ENCODE measurements at places on chromosomes 1 and 21.

GRCh38 chr1:202365092-202365815 is 16.8 kb downstream of the PPP1R12B start:
- no peak for DNase-seq

- no peak for DNase-seq
Observed at GRCh38 chr21:29557200-29557599, 258.5 kb downstream of the BACH1 start.

GRCh38 chr1:184283999-184284398 is 102.8 kb upstream of the C1orf21 start:
- no peak for DNase-seq

GRCh38 chr1:234970401-234970730 is 158.3 kb downstream of the TOMM20 start:
- no peak for DNase-seq

- DNase-seq: no peak
Observed at GRCh38 chr1:47919113-47919833, 77.9 kb downstream of the TRABD2B start.

- no peak for DNase-seq
Observed at GRCh38 chr21:38830671-38831525, 25.2 kb downstream of the ETS2 start.

DNA sequence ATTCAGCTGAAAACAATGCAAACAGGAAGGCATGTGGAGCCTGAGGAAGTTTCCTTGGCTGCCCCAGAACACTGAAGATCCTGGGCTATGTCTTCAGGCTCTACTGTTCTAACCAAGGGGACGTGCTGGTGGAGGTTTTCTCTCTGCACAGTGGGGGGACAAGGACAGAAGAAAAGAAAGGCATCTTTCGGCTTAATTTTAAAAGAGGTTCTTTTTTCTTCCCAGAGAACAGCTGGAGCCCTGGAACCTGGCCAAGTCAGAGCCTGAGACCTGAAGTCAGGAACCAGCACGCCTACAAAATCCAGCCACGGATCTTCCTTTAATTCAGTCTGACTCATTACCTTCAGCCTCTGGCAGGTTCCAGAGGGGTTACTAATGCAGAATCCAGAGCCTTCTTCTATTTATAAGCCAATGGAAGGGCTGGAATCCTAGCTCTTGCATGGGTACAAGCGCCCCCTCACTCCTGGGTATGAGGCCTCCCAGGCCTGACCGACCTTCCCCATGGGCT is 19.8 kb downstream of the CTNNBIP1 start:
- no peak for DNase-seq

- DNase-seq: no peak
Observed at GRCh38 chr1:162560303-162561036, 1.1 kb upstream of the UAP1 start.

- no peak for DNase-seq
Observed at GRCh38 chr1:33420870-33421775, 9.8 kb downstream of the PHC2 start.

GRCh38 chr1:190759807-190760206 is 282.1 kb upstream of the BRINP3 start:
- DNase-seq: no peak

- DNase-seq: no peak
Observed at GRCh38 chr1:12067900-12068821, 5.1 kb downstream of the TNFRSF8 start.

DNA sequence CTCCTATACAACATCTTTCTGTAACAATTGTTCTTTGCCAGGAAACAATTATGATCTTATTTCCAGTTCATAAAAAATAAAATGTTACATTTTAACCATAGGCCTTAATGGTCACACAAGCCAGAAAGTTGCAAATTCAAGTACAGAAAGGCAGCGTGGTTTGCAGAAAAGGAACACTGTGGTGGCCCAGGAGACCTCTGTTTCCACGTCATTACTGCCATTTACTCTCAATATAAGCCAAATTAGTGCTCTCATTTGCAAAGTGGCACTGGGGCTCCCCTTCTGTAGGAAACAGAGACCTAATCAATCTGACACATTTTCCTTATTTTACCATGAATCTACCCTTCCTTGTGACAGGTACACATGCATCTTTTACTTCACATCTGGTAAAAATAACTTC is 79.3 kb upstream of the TLR5 start:
- DNase-seq: no peak

- no peak for DNase-seq
Observed at GRCh38 chr21:43988506-43989230, 23.4 kb upstream of the TRAPPC10 start.

DNA sequence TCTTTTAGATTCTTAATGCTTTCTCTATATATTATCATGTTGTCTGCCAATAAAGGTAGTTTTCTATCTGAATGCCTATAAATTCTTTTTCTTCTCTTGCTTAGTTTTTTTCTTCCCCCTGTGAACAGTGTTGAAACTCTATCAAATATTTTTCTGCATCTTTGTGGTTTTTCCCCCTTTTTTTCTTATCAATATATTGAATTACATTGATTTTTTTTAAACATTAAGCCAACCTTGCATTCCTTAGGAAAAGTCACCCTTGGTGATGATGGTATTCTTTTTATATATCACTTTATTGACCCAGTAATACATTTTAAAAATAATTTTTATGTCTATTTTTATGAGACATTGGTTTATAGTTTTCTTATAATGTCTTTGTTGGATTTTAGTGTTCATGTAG is 131.7 kb downstream of the RABGAP1L start:
- DNase-seq: no peak

GRCh38 chr1:204477036-204477740 is 17.4 kb downstream of the PIK3C2B start:
- DNase-seq: no peak

DNA sequence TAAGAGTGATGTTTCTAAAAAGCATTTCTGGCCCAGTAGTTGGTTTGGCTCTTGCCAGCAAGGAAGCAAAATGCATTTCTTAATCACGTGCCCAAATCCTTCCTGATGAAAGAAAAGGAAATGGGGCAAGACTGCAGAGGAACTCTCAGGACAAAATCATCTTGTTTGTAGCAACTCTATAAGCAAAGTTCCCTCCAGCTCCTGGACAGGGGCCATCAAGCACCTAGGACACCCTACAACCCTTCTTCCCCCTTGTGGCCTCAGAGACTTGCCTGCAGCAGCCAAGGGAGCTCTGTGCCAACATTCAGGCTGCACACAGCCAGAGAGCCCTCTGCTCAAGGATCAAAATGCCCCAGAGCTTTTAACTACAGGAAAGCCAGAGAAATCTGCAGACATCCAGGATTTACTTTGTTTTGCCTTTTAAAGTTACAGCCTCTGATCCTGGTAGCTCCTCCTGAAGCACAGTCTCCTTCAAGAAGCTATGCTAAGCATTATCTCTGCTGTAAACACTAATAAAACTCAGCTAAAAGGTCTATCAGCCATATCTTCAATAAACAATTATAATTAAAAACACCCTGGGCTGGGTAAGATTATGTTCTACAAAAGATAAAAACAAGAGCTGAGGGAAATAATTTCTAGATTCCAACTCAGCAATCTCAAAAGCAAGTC is 105.0 kb downstream of the KIAA0319L start:
- no peak for DNase-seq

DNA sequence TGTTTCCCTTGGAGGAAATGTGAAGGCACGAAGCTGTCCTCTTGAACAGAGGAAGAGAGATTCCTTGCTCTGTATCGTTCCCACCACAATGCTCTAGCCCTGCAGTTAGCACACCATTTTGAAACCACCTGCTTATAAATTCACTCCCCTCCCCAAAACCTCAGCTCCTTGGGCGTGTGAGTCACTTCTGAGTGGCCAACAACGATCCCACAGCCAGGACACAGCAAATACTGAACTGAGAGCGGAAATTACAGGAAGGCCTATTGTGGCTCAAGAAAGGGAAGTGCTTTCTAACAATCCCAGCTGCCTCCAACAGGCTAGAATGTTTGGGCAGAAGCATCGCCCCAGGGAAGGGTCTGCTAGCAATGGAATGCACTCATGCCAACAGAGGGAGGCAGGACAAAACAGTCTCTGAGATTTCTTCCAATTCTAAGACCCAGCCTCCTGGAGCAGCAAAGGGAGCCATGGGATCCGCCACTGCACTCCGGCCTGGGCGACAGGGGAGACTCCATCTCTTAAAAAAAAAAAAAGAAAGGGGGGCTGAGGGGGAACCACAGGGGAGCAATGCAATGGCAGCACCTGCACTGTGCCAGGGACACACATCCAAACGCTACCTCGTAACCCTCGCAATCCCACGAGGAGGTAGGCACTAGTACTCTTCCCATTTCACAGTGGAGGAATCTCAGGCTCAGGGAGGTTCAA is 1.9 kb downstream of the TMEM53 start:
- DNase-seq: no peak

- no peak for DNase-seq
Observed at GRCh38 chr1:180945551-180945950, 32.9 kb downstream of the KIAA1614 start.

DNA sequence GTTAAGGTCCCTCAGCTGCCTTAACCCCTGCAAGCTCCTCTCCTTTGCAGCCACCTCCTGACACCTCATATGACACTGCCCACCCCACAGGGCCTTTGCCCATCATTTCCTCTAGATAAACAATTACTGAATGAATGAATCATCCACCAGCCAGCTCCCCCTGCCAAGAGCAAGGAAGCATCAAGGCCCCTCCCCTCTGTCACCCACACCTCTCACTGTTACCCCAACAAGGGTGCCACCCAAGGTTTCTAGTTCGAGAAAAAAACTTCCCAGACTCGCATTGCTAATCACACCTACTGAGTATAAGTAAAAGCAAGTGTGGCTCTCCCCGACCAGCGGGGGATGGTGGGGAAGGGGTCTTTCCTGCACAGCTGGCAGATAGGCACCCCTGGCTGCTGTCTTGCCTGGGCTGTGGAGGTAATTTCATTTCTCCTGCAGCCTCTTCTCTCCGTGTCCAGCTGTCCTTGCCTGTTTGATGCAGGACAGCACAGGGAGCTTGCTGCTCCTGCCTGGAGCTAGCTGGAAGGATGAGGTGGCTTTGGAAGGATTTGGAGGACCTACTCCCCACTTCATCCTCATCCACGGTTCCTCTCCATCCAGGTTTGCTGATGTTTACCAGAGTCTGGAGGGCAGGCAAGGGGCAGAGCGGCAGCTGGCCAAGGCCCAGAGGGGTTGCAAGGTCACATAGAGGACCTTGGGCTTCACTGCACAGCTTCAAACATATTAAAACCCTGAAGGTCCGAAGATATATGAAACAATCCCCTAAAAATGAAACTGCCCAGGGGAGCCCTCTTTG is 33.1 kb upstream of the LBR start:
- peak; percentile 37 for DNase-seq

DNA sequence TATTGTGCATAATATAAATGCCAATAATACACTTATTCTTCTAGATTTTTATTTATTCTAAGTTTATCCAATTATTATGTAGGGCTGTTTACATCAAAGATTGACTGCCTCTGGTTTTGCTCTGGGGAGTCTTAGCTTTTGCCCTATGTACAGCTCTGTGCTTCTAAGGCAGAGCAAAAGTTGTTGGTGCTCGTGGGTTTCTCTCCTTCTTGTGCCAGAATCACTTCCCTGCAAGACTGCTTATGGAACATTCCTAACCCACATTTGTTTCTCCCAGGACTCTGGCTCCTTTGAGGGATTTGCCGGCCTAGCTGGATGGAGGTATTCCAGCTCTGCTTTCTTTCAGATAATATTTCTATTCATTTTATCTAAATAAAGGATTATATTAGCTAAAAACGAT is 849.1 kb downstream of the USP25 start:
- no peak for DNase-seq

DNA sequence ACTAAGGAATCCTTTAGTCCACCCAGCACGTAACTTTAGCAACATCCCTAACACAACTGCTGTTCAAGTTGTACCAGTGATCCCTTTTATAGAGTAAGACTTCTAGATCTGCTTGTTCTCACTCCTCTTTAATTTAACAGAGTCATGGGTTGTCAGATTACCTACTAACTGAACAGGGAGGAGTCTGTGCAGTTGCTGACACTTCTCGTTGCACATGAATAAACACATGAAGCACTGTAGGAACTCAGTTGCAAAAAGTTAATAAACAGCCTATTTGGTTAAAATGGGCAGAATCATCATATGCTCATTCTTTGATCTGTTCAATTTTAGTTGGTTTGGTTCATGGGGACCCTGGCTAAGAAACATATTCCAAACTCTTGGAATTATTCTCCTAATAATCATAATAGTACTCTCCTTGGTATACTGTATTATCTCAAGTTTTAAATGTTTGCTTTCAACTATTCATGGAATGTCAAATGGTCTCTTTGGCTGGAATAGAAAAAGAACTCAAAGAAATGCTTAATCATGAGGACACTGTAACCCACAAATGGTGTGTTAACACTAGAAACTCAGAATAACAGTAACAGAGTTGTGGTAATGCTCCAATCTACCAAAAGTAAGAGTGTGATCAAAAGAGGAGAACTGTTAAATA is 15.6 kb downstream of the PLPPR5 start:
- no peak for DNase-seq

DNA sequence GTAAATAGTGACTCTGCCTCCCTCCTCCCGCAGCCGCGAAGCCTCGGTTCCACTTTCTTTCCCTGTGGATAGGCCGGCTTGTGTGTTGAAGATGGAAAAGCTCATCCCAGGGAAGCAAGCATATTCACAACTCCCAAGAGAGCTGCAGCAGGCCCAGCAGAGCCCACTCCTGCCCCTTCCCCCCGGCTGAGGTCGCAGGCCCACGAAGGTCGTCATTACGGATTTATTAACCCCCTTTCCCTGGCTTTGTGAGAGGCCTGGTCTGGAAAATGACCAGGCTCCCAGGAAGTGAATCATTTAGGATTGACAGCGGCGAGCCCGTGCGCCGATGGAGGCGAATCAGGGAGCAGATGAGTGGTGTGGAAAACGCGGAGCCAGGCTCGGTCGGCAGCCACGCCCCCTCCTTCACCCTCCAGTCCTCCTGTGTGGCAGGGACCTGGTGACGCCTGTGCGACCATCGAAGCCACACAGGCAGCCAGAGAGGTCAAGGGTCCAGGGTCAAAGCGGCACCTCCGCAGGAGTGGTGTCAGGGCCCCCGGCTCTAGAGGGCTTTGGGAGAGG is 93.4 kb downstream of the PRDM16 start:
- no peak for DNase-seq

GRCh38 chr21:18070392-18070791 is 174.2 kb upstream of the CHODL start:
- no peak for DNase-seq

DNA sequence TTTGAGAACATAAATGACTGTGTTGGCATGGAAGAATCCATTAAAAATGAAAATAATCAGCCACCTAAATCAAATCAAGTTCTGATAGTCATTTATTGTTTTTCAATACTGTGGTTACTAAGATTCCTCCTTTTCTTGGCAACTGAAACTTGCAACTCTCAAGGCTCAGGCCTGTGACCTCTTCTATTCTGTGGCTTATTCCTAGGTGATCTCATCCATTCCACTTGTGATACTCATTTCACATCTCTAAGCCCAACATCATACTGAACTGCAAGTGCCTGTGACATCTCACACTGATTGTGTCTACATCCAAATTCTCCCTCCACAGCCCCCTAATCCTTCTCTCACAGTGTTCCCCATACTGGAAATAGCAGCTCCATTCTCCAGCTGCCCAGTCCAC is 4.8 kb upstream of the ST6GALNAC5 start:
- DNase-seq: no peak

DNA sequence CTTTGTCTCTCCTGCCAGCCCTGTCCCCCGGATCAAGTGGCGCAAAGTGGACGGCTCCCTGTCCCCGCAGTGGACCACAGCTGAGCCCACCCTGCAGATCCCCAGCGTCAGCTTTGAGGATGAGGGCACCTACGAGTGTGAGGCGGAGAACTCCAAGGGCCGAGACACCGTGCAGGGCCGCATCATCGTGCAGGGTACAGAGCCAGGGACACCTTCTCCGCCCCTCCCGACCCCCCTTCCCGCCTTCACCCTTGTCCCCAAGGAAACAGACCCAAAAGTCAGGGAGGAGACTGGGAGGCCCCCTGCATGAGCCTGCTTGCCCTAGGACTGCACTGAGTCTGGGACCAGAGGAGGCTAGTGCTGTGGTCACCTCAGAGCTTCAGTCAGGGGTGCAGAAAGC is 18.2 kb downstream of the CNTN2 start:
- no peak for DNase-seq
